Myocyte (in vitro differentiated cells): ENCODE measurements at places on chromosomes 11 and 22. TPM values are rescaled to one million over a fixed set of nuclear protein-coding genes. Genes with fewer than 3 reads are reported as not detected.

- DNase-seq: no peak
Observed at GRCh38 chr22:39309364-39309861, 10.0 kb downstream of the RPL3 start.

DNA sequence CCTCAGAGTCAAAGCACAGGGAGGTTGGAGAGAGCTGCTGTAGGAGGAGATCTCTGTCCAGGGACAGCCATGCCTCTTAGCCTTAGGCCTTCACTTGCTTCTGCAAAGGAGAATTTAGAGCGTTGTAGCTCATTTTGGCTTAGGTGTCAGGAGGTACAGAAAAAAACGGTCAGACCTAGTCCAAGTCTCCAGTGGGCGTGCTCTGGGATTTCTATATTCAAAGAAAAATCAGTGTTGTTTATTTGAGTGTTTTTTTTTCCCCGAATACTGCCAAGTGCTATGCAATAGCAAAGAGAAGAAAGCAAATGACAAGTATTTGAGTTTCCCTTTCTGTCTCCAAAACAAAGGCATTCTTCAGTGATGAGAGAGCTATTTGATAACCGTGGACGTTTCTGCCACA lies 22.7 kb upstream of the OPCML start:
- DNase-seq: no peak

DNA sequence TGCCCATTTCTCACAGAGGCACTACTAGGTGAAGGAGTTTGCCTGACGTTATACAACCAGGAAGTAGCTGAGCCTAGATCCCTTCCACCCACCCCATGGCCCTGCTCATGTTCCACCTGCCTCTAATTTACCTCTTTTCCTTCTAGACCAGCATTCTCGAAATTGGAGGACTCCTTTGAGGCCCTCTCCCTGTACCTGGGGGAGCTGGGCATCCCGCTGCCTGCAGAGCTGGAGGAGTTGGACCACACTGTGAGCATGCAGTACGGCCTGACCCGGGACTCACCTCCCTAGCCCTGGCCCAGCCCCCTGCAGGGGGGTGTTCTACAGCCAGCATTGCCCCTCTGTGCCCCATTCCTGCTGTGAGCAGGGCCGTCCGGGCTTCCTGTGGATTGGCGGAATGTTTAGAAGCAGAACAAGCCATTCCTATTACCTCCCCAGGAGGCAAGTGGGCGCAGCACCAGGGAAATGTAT lies 14.1 kb downstream of the PIK3IP1 start:
- DNase-seq: no peak

DNA sequence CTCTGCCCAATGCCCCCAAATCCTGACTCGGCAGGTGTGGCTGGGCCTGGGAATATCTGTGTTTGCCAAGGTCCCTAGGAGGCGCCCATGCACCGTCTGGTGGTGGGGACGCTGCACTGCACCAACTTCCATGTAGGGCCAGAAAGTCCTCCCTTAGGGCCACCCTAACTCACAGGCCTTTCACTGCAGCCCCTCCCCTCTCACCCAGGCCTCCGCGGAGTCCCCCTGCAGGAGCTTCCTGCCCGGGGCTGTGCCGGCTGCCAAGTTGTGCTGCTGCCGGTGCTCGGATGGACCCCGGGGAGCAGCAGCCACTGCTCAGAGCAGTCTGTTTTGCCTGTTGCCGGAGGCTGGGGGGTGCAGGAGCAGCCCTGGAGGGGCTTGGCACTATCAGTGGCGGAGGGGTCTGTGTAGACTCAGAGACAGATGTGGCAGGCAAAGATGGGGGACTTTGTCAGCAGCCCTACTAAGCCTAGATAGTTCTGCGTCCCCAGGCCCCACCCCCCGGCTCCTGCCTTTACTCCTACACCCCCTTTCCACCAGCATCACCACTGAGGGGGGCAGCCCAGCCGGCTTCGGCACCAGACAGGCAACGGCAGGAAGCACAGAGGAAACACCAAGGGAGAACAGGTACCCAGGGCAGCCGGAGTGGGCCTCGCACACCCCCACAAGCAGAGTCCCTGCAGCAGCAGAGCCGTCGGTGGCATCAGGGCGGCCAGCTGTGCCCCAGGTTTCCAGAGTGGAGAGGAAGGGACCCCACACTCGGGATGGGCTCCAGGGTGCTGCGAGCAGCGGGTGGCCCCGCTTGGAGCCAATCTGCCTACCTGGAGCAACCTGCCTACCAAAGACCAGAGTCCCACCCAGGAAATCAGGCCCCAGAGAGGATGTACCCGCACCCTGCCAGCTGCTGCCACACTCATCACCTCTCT lies 124.3 kb downstream of the TRIM29 start:
- DNase-seq: peak; percentile 40

GRCh38 chr11:42329929-42330565 lies 870.6 kb upstream of the LRRC4C start:
- DNase-seq: no peak

GRCh38 chr11:68709062-68709461 lies 24.7 kb downstream of the GAL start:
- no peak for DNase-seq

MRGPRE gene
- not detected in 2 replicates for total RNA-seq

GRCh38 chr22:45469281-45470073 lies 33.2 kb upstream of the FBLN1 start:
- DNase-seq: no peak

GRCh38 chr22:36012332-36012731 lies 16.3 kb downstream of the RBFOX2 start:
- DNase-seq: no peak

TCN1 gene
- not detected in 2 replicates for total RNA-seq

TBCEL gene
- total RNA-seq: 37.7 and 55.9 TPM in 2 replicates

DNA sequence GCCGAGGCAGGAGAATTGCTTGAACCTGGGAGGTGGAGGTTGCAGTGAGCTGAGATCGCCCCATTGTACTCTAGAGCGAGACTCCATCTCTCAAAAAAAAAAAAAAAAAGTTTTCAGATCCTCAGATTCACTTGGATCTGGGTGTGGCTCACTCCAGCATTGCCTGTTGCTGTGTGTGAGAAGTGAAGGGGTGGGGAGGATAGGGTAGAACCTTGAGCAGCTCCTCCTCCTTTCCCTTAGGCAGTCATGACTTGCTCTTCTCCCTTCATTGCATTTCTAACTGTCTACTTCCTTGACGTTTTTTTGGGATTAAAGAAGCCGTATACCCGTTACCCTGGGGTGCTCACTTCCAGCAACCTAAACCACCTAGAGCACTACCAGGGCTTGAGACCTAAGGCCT lies 63.1 kb upstream of the YWHAH start:
- no peak for DNase-seq
